ENCODE measurements at places on chromosomes 7 and 10.

DNA sequence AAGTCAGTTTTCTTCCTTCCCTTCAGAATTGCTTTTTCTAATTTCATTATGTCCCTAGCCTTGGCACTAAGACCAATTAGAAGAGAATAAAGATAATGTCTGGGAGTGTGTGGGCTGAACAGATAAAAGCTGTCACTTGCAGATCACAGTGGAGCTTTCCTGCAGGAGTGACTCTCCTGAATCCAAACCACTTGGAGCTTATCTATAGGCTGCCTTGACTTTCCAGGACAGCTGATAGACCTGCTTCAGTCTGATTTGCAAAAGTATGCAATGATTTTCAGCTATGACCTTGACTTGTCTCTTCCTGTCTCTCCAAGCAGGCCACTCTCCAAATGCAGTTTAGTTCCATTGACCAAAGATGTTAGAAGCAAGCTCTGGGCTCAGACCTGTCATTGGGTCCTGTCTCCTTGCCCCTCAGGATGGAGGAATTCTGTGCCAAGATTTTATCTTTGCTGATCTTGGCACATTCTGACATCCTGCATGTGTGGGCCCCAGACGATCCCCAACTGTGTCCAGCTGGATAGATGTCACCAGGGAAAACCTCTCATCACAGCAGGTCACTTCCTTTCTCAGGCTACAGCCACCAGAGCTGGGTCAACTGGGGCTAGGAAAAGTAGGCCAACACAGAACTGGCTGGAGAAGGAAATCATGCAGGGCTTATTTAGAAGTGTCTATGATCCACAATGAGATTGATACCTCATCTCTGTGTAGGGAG is 120.9 kb upstream of the ZNF438 start:
- DNase-seq, result no peak

- no peak for DNase-seq
These were observed 39.6 kb upstream of the ZNF680 start for GRCh38 chr7:64602518-64602917.

- DNase-seq, result no peak
These were observed 151.1 kb downstream of the ELMO1 start for GRCh38 chr7:37297546-37297945.

GRCh38 chr7:114973147-114973546 is 51.3 kb downstream of the MDFIC start:
- no peak for DNase-seq

DNA sequence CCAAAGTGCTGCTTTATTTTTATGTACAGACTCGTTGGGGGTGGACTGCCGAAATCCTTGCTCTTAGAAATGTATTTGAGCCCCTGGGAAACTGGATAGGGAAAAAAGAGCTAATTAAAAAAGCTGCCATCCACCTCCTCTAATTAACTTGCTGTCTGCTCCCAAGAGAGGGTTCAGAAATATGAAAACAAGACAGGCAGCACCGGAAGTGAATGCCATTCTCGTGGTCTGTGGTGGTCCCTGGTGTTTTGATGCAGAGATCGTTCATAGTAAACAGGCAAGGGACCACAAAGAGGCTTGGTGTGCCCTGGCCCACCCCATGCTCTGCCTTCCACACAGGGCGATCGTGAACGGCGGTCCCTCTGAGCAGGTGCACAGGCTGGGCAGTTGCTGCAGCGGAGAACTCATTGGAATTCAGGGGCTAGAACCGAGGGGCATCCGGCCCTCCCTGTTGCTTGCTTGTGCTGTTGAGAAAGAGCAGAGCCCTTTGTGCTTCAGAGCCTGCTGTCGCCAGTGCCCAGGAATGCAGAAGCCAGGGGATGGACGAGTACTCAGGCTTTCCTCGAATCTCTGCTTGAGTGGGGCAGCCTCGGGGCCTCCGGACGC is 79.1 kb upstream of the BTBD16 start:
- DNase-seq, result peak; percentile 41

DNA sequence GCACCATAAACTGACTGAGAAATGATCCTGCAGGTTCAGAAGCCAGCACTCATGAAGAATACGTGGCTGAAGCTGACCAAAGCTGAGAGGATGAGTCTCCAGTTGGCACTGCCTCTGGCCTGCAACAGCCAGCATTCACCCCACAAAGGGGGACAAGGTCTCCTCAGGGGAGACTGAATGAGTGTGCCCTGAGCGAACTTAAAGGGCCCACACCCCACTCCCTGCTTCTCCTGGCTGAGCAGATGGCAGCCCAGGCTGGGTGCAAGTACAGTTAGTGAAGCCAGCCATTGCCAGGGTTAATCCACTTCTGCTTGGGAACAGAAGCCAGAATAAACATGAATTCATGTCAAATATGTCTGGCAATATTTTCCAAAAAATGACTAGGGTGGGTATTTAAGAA is 98.1 kb downstream of the PPP1R17 start:
- no peak for DNase-seq
